ENCODE measurements at places on chromosomes 5 and 9.

DNA sequence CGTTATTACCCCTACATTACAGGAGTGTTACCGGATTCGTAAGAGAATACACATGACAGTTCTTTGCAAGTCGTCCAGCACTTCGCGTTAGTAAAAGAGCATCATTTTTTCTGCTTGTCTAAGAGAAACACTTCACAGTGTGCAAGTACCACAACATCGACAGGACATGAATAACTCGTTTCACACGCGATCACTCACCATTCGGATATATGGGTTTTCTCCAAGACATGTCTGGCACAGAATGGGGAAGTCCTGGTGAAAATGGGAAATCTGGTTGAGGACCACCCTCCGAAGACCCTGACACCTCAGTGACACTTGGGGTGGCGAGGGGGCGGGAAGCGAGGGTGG is 642 bp downstream of the RBM22 start:
- DNase-seq, result no peak

DNA sequence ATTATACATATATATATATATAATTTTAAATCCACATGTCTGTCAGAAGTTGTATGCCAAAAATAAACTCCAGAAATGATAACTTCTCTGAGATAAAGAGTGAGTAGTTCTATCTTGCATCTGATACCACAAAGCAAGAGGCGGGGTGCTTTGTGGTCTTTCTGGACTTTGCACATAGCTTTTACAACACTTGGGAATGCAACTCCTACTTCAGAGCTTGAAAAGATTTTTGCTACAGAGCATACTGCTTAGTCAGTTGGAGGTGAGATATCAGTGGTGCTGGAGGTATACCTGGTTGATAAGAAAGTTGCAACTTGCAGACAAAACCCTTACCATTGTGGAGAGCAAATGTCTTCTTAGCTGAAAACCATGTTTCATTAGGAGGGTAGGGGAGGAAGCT is 1384.5 kb upstream of the NUDT12 start:
- no peak for DNase-seq

DNA sequence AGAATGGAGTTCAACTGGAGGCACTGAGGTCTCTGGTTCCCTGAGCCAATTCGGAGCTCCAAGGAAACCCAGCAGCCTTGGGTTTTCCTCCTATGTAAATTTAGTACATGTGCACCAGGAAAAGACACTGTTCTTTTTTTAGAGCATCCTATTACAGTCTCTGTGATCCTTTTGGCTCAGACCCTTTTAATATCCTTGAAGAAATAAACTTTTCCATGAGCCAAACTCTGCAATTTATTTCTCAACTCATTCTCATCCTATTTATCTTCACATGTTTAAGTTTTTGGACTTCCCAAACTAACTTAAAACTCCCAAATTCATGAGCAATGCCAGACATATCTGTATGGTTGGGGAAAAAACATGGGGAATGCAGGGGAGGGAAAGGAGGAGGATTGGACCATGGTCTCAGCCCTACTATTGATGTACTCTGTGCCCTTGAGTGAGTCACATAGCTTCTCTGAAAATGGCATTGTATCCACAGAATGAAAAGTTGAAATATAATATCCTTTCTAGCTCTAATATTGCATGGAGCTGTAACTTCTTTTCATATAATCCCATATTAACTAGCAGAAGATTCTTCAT is 76.6 kb downstream of the PAPPA start:
- no peak for DNase-seq

- DNase-seq, result no peak
These were observed 165.8 kb upstream of the CDH6 start for GRCh38 chr5:31027721-31028120.

GRCh38 chr5:180173198-180173544 is 35.8 kb downstream of the RASGEF1C start:
- no peak for DNase-seq

DNA sequence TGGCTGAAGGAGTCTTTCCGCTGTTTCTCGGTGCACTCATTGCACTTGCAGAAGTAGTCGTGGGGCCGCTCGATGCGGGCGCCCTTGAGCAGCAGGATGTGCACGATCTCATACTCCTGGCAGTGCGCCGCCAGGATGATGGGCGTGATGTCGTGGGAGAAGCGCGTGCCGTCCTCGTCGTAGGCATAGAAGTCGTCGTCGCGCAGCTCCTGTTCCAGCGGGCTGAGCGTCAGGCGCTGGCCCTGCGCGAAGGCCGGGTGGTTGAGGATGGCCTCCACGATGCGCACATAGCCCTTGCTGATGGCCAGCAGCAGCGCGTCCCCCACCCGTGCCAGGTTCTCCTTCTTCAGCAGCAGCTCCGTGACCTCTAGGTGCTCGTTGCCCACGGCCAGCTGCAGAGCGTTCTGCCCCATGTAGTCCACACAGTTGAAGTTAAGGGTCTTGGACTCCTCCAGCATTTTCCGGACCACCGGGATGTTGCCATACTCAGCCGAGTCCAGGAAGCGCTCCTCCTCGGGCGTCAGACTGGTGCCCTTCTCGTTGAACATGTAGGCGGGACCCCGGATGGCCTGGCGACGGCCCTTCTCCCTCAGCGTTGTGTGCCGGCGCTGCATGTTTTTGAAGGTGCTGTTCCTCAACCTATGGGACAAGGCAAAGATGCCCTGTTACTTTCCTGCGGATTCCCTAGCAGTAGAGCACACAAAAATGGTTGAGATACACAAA is 8.4 kb downstream of the TRPC7 start:
- no peak for DNase-seq

GRCh38 chr9:89468281-89468960 is 29.5 kb downstream of the SEMA4D start:
- no peak for DNase-seq

DNA sequence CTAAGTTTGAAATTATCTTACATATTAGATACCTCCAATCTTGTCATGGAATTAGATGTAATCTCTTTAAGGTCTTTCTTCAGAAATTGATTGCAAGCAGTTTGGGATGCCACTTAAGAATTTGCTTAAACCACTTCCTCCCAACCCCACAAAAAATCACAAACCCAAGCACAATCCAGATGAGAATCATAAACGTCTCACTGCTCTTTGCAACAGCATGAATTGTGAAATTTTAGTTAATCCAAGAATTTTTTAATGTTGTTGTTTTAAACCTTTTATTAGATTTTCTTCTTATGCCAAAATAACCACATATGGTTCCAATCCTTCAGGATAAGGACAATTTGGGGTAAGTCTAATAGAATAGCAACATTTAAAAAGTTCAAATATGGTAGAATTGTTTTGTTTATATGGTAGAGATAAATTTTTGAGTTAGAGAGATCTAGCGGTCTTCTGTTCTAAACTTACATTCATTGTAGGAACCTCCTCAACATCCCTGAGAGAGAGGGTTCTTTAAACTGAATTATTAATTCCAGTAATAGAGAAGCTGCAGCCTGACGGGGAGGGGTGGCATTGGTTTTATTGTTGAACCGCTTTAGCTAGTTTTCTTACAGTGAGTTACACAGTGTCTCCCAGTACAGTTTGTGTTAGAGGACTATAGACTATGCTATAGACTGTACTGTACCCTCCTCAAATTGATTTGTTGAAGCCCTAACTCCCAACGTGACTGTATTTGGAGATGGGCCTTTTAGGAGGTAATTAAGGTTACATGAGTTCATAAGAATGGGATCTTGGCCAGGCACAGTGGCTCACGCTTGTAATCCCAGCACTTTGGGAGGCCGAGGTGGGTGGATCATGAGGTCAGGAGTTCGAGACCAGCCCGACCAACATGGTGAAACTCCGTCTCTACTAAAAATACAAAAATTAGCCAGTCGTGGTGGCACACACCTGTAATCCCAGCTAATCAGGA is 24.8 kb upstream of the IL6ST start:
- no peak for DNase-seq

GRCh38 chr5:172860520-172861443 is 26.7 kb downstream of the ERGIC1 start:
- peak; percentile 84 for DNase-seq

Measured in C1 segment of cervical spinal cord (tissue), 14 donors.